G401 (cell line): ENCODE measurements at places on chromosomes 3 and 15.

- DNase-seq, result no peak
Measured at GRCh38 chr3:147793841-147794240, 384.7 kb downstream of the ZIC1 start.

- DNase-seq, result peak; percentile 2
Measured at GRCh38 chr15:23497710-23498111, 50.7 kb upstream of the GOLGA6L2 start.

- no peak for DNase-seq
Measured at GRCh38 chr3:9064850-9065249, 101.6 kb upstream of the RAD18 start.

- no peak for DNase-seq
Measured at GRCh38 chr3:139312959-139313358, 30.9 kb upstream of the MRPS22 start.

- no peak for DNase-seq
Measured at GRCh38 chr3:17542591-17542990, 199.8 kb downstream of the TBC1D5 start.

- no peak for DNase-seq
Measured at GRCh38 chr15:85717212-85717611, 77.5 kb downstream of the KLHL25 start.

- no peak for DNase-seq
Measured at GRCh38 chr3:113545594-113545993, 13.2 kb downstream of the SIDT1 start.

- DNase-seq, result no peak
Measured at GRCh38 chr15:60649845-60650548, 171.1 kb upstream of the ICE2 start.

- no peak for DNase-seq
Measured at GRCh38 chr3:43758592-43759225, 68.0 kb downstream of the ABHD5 start.
